RKO (cell line): ENCODE measurements at places on chromosomes 5 and 9.

DNA sequence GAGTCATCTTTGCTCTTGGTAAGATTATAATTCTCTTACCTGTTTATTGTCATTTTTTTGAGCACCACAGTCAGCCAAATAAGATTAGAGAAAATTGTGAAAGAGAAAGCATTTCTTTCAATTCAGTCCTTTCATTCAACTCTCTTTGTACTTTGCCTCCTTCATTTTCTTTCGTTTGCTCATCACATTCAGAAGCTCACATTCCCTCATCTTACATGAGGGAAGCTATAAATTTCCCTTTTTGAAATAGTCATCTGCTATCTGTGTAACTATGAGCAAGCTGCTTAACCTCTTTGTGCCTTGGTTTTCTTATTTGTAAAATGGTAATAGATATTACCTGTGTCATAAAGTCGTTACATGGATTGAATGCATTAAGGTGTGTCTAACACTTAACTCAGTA is 41.4 kb downstream of the PAM start:
- no peak for DNase-seq

DNA sequence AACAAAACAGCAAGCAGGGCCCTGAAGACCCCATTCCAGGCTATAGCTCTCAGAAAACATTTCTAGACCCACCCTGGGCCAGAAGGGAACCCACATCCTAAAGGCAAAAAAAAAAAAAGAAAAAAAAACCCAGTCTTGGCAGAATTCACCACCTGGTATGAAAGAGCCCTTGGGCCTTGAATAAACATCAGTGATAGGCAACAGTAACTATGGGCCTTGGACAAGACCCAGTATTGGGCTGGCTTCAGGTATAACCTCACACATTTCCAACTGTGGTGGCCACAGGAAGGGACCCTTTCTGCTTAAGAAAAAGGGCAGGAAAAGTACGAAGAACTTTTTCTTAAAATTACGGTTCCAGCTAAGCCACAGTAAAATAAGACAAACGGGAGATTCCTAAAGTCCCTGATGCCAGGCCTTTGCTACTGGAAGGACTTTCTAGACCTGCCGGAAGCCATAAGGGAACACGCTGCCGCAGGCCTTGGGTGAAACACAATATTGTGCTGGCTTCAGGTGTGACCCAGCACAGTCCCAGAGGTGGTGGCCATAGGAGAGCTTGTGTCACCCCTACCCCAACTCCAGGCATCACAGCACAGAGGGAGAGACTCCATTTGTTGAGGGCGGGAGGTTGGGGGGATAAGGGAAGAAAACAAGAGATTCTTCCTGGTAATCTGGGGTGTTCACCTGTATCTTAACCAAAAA is 505.2 kb upstream of the RGMB start:
- DNase-seq: no peak

DNA sequence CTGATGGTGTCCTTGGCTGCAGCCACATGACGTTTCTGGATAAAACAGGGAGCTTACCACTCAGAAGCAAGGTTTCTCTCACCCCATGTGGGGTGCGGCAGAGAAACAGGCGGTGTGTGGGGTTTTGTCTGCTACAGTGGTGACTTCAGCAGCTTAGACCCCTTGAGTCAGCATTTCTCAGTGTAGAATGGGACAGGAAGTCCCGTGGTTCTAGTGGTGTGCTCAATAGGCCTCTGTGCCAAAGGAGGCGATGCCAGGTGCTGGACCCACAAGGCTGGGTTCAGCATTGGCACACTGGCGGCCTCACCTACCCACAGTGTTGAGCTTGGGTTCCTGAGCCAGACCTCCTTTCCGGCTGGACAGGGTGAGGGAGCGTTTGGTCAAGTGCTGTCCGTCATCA is 125.2 kb upstream of the SMIM23 start:
- DNase-seq: no peak

GRCh38 chr5:11898-12297 is 80.1 kb upstream of the PLEKHG4B start:
- no peak for DNase-seq

- no peak for DNase-seq
Observed at GRCh38 chr9:121105531-121105930, 30.8 kb downstream of the CNTRL start.

DNA sequence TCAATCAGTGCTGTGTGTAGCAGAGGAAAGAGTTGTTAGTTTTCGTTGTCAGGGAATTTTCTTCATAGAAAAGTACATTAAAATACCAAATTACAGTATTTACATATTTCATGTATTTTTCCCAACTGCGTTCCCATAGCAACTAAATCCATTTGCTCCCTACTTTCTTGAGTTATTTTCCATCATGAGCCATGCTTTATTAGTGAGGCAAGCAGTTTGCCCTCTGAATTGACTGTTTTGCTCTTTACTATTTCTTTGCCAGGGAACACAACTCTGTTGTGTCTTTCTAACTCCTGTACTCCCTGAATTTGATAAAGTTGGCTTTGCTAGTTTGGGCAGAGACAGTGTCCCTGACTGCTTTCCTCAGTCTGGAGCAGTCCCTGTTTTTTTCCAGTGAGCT is 276.2 kb upstream of the SLC30A5 start:
- no peak for DNase-seq

DNA sequence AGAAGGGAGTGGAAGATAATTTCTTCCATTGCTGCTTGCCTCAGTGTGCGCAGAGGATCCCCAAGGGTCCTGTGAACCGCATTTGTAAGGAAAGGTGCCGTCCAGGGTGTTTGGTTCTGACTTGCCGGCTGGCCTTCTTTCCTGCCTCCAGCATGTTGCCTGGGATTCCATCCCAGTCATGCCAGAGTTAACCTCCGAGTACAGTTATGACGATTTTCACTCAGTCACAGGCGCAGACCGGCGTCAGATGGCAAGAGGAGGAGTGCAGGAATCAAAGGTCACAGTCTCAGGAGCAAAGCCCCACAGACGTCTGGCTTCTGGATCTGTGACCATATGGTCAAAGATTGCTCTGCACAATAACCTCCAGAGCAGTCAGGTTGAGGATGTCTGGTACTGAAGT is 5.9 kb upstream of the GADD45G start:
- DNase-seq: no peak
